ENCODE measurements at places on chromosomes 7 and 10.

- no peak for DNase-seq
Observed at GRCh38 chr10:98028168-98028770, 2.2 kb downstream of the CRTAC1 start.

DNA sequence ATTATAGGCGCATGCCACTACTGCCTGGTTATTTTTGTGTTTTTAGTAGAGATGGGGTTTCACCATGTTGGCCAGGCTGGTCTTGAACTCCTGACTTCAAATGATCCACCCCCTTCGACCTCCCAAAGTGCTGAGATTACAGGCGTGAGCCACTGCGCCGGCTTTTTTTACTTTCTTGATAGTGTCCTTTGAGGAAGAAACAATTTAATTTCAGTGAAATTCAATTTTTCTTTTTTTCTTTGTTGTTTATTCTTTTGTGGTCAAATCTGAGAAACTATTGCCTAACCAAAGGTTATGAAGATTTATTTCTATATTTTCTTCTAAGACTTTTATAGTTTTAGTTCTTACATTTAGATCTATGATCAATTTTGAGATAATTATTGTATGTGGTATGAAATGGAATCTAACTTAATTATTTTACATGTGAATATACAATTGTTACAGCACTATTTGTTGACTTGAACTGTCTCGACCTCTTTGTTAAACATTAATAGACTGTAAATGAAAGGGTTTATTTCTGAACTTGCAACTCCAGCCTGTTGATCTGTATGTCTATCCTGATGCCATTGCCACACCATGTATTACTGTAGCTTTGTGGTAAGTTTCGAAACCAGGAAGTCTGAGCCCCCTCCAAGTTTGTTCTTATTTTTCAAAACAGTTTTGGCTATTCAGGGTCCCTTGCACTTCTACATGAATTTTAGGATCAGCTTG, 19.8 kb upstream of the RASSF4 start:
- DNase-seq = no peak

- no peak for DNase-seq
Observed at GRCh38 chr10:28180654-28181053, 122.2 kb downstream of the MPP7 start.

DNA sequence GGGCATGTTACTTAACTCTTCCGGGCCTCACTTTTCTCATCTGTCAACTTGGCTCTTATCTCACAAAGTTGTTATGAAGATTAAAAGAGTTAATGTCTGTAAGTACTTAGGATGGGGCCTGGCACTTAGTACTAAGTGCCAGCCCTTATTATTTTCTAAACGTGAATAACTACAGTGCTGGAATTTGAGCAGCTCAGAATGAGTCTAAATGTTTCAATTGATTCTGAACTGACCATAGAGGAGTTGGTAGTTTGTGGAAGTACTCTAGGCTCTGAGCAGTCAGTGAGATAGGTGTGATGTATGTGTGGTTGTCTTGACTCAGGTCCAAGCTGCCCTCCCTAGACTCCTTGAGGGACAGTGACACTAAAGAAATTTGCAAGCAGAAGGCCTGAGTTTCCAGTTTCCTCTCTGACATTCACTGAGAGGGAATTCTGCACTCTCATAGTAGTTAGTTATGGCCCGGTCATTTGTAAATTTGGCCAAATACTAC, 18.5 kb upstream of the JAZF1 start:
- no peak for DNase-seq

- no peak for DNase-seq
Observed at GRCh38 chr7:64787295-64787694, 6.9 kb upstream of the ZNF138 start.

DNA sequence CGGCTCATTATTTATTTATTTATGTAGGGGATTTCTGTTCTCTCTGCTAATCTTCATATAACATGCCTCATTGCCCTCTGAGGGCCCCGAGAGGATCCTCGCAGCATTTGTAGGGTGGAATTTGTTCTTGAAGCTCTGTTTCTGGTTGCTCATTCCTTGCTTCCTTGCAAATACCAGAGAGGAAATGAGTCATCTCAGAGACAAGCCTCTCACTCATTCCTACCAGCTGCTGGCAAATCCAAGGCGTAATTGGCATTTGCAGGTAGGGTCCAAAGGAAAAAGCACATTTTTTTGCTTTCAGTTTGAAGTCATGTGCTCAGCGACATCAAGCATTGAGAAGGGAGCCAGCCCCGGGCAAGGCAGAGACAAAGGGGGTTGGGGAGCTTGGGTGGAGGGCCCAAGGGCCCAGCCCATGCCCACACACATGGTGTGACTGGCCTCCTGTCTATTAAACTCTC, 501.6 kb downstream of the GALNT17 start:
- DNase-seq = no peak

GRCh38 chr7:38727184-38727940, 96.2 kb upstream of the AMPH start:
- DNase-seq = no peak

DNA sequence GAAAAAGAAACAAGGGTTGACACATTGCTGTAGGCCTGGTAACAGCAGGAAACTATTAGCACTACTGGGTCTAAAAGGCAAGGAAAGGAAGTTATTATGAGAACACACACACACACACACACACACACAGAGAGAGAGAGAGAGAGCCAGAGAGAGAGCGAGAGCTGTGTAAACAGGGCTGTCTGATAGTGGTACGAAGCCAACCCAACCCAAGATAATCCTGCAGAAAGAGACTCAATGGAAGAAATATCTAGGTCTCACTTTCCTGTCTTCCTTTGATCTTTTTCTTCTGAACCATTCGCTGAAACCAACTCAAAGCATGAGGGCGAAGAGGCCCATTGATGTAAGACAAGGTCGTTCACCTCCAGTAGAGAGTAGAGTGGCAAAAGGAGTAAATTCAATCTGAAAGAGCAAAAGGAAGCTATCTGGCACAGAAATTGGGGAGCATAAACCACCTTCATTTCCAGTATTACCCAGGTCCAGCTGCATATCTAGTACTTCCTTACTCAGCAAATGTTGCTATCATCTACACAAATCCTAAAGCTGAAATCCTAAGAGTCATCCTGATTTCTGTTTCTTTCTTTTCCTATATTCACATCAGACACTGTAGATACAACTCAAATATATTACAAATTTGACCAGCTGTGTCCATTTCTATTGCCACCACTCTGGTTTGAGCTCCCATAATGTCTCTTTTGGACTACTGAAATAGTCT, 110.2 kb downstream of the TMEM26 start:
- no peak for DNase-seq

DNA sequence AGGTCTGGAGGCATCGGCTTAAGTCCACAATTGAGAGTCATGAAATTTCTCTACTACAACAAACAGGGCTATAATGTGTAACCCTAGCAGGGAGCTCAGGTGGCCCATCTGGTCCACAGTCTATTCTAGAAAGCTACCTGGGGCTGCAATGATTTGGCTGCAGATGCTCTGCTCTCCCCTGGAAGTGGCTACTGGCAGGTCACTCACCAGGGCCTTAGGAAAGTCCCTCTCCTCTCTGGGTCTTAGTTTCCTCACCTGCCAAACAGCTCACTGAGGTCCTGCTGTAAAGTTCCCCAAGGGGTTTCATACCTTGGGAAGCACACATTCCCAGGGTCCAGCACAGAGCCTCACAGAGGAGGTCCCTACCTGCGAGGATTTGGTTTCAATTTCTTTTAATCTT, 2.5 kb downstream of the IGFBP3 start:
- DNase-seq = no peak

GRCh38 chr7:128415217-128415785, 5.5 kb upstream of the IMPDH1 start:
- DNase-seq = no peak

DNA sequence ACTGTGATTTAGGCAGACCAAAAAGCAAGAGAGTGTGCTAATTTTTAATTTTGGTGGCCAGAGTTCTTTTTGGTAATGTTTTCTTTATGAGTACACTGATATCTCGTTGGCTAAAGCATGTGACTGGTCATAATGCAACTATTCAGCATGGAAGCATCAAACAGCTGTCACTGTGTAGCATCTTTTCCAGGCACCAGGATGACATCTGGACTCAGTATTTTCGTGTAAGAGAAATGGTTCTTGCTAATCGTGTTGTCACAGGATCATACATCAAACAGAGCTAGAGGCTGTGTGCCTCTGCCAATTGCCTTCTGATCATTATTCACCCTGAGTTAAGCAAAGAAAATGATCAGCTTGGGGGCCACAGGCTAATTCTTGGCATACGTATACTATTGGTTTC, 118.9 kb downstream of the SND1 start:
- DNase-seq = no peak

DNA sequence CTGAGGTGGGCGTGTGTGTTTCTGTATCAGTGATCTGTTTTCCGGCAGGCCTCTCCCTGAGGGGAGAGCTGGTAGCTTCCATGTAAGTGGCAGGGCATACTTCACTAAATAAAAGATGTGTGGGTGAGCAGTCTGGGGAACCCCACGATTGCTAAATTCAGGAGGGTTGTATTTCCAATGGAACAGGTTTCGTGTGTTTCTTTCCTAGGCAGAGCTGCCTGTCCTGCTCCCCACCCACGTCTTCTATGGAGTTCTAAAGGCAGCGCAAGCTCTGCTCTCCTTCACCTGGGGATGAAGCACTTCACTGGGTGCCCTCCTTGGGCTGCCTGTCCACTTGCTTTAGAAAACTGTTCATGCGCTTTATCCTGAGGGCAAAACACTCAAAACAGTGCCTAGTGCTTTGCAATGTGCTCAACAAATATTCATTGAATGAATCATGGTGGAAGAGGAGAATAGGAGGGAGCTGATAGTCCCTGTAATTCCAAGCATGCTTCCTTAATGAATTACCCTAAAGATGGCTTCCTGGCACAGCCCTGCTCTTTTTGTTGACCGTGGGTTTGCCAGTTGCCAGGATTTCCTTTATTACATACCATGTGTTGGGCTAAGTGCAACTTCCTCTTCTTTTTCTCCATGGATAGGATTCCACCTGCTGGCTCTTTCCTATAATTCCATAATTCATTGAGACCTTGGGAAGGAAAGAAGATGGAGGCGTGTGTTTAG, 50.6 kb upstream of the SRPK2 start:
- no peak for DNase-seq

DNA sequence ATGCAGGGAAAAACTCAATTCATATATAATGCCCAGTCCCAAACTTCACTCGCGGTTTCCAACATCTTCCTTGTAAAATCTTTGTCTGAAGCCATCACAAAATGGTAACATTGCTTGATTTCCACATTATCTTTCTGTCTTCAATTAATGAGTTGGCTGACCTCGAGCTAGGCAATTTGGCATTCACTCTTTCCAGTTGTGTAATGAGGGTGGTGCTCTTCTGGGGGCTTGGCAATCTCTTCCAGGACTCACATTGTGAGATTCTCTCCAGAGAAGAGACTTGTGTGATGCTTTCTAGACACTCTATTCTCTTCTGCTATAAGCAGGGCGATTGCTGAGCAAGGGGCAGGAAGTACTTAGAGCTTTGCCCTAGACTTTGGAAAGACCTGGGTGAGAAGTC, 179.5 kb downstream of the JCAD start:
- DNase-seq = no peak

- DNase-seq = no peak
Observed at GRCh38 chr7:80781561-80781979, 137.3 kb downstream of the SEMA3C start.

- no peak for DNase-seq
Observed at GRCh38 chr10:84607523-84607922, 279.1 kb downstream of the CCSER2 start.

- no peak for DNase-seq
Observed at GRCh38 chr10:98892523-98892922, 343.1 kb downstream of the HPSE2 start.

DNA sequence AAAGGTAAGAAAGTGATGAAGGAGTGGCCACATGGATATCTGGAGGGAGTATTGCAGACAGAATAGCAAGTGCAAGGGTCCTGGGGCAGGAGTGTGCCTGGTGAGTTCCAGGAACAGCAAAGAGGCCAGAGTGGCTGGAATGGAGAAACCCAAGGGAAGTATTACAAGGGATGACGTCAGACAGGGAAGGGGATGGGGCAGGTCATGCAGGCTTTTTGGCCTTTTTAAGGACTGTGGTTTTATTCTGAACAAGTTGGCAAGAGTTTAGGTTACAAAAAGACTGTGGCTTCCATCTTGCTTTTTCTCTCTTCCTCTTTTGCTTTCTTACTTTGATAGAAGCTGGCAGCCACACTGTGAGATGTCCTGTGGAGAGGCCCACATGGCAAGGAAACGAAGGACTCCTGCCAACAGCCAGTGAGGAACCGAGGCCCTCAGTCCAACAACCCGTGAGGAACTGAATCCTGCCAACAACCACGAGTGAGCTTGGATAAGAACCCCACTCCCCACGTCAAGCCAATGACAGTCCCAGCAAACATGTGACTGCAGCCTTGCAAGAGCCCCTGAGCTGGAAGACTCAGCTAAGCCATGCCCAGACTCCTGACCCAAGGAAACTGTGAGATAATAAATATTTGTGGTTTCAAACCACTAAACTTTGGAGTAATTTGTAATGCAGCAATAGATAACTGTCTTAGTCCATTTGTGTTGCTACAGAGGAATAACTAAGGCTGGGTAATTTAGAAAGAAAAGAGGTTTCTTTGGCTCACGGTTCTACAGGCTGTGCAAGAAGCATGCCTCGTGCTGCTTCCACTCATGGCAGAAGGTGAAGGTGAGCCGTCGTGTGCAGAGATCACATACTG, 19.8 kb upstream of the KDM7A start:
- no peak for DNase-seq

GRCh38 chr7:33722383-33723101, 182.8 kb upstream of the BMPER start:
- DNase-seq = no peak

DNA sequence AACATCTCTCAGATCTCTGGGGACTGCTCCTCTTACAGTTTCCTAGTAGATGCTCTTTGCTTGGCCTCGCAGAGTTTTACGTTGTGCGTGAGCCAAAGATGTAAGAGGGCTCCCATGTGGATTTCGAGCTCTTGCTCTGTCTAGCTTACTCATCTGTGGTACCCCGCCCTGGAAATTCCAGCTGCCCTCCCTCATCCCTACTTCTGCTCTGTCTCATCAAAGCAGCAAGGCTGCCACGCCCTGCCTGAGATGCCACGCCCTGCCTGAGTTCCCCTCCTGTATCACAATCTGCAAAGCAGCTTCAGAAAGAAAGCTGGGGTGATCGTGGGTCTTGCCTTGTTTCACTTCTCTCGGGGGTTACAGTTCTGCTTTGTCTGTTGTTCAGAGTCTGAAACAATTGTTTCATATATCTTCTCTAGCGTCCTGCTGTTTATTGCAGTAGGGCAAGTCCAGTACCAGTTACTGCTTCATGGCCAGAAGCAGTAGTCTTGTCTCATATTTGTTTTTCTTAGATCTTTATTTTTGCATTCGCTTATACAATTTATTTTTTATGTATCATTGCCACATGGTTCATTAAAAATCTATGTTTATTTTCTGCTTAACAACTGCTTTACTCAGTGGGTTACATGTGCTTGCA, 36.1 kb upstream of the CCNY start:
- no peak for DNase-seq

DNA sequence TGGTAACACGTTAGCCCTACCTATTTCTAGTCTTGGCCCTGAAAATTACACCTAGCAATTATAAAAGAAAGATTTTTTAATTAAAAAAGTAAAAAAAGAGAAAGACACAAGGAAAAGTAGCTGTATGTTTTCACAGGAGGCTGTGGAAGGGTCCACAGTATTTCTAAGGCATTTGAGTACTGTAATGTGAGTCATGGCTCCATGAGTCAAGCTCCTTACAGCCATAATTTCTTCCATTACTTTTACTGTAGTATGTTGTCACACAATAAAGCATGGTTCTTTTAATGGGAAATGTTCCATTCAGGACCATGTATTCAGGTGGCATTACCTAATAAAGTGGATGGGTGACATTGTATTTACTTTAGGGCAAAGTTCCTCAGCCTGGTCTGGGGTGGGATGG, 113.4 kb downstream of the GPR37 start:
- no peak for DNase-seq

Data from T-helper 22 cell (primary cell).